SHP77 (cell line): ENCODE measurements at places on chromosomes 11 and 22.
A peak's percentile ranks its signal among the peaks of the same experiment; 100 is the strongest.

GRCh38 chr11:391117-392017, 2.6 kb upstream of the PKP3 start:
- DNase-seq = no peak

DNA sequence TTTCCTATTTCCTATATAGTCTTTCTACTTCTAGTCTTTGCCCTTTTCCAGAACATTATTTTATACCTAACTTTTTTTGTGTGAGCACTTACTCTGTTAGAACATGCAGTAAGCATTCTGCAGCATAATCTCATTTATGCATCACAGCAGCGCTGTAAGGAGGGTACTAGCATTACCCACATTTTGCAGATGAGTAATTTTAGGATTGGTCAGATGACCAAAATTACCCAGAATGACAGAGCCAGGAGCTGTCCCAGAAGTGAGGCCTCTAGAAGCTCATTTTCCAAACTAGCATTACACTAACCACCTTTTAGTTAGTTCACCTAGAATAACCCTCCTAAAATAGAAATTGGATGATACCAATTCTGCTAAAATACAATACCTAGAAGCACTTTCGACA, 47.1 kb upstream of the ARHGAP32 start:
- DNase-seq = no peak

- DNase-seq = no peak
These were observed 3.7 kb upstream of the COMT start for GRCh38 chr22:19937616-19938473.

GRCh38 chr11:20374741-20375300, 11.3 kb downstream of the HTATIP2 start:
- DNase-seq = no peak

DNA sequence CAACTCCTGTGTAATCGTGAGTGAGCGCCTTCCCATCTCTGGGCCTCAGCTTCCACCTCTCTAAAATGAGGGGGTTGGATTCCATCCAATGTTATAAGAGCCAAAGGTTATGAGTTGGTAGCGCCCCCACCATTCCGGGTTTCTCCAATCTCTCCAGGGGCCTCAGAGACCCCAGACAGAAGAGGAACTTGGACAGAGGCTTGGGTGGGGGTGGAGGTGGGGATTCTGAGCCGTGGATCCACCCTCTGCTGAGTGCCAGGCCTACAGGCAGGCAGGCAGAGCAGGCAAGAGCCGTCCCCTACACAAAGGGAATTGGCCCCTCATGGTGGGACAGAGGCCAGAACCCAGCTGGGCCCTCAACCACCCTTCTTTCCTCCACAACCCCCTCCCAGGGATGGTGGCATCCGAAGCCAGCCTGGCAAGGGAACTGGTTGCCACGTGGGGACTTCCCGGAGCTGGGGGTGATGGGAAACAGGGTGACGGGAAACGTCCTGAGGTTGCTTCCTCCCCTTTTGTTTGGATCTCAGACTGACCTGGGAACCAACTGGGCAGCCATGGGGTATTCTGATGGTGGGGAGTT, 31.8 kb downstream of the TXN2 start:
- no peak for DNase-seq

DNA sequence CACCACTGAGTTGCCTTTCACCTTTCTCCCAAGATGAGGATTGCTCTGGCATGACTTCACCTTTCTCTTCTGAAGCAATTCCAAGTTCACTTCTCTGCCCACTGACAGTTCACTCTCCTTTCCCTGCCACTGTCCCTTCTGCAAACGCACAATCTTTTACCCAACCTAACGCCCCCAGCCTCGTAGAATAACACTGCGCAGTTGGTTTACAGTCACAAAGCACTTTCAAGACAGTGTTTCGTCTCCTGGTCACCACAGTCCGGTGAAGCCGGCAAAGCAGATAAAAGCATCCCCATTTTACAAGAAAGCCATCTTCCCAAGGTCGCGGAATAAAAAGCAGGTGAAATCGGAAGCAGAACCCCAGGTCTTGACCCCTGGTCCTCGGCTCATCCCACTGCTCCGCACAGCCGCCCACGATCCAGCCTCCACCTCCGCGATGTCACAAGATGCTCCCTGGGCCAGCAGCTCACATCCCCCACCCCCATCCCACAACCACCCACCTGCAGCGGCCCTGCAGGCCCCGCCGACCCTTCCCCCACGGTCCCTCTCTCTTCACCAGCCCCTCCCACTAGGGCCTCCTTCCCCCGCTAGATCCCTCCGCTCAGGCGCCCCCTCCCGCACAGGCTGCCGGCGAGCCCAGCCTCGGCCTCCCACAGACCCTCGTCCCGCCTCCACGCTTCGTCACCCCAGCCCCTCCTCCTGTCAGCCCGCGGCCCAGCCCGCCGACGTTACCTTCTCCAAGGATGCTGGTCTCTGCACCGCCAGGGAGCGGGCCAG, 585 bp downstream of the PI4KA start:
- peak; percentile 83 for DNase-seq

DNA sequence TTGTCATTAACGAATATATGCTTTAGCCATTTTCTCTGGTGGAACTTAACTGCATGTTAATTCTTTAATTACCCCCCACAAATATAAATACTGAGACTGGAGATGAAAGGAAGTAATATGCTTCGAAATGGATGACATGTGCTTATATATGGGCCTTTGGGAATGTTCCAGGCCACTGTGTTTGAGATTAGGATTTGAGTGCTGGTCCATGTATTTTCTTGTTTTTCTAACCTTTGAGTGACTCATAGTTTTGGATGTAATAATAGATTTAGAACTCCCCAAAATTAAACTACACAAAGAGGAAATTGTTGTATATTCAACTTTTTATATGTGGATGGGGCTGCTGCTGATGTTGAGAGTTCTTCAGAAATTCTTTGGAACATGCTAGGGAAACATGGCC, 54.2 kb downstream of the EXT2 start:
- DNase-seq = no peak

- DNase-seq = no peak
These were observed 43.1 kb downstream of the SVIP start for GRCh38 chr11:22786475-22786874.
